ENCODE measurements at places on chromosomes 1 and 21. TPM values are rescaled to one million over a fixed set of nuclear protein-coding genes. Genes with fewer than 3 reads are reported as not detected.

The MXRA8 gene
- 264 TPM for total RNA-seq

The LAD1 gene
- not detected for total RNA-seq

The AIRE gene
- total RNA-seq: 0.07 TPM

The OR2L5 gene
- not detected for total RNA-seq

The ALX3 gene
- not detected for total RNA-seq

The GUCA2B gene
- not detected for total RNA-seq

The CRNN gene
- total RNA-seq: not detected

The DMBX1 gene
- not detected for total RNA-seq

The PLEKHN1 gene
- 0.66 TPM for total RNA-seq

The CALML6 gene
- 0.46 TPM for total RNA-seq

The RNF115 gene
- 12.2 TPM for total RNA-seq

The CLCN6 gene
- total RNA-seq: 13.1 TPM

All from smooth muscle cell of the pulmonary artery (primary cell).